NCI-H82 (cell line): ENCODE measurements at places on chromosomes 4 and X.

- no peak for DNase-seq
Observed at GRCh38 chr4:104625706-104626105, 131.0 kb upstream of the CXXC4 start.

- no peak for DNase-seq
Observed at GRCh38 chr4:87651941-87652340, 1.9 kb downstream of the DMP1 start.

DNA sequence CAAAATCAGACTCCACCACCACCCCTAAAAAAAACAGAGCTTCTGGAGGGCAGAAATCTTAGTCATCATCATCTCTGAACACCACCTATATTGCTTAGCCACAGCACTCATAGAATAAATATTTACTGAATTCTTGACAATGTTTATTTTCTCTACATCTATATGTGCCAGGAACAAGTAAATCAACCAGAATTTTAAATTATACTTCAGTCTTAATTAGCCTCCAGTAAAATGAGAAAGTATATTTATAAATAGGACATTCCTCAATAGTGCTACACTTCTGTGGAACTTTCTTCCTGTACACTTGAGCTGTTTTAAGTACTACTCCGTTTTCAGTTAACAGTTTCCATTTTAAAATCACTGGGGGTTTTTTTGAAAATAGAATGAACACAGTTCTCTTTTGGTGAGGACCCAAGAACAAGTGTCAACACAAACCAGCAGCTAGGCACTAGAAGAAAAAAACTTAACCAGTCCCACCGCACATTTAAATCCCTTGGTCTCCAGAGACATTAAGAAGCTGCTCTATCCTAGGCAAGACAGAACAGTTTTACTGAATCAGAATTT lies 25.5 kb downstream of the SMIM14 start:
- DNase-seq, result no peak

DNA sequence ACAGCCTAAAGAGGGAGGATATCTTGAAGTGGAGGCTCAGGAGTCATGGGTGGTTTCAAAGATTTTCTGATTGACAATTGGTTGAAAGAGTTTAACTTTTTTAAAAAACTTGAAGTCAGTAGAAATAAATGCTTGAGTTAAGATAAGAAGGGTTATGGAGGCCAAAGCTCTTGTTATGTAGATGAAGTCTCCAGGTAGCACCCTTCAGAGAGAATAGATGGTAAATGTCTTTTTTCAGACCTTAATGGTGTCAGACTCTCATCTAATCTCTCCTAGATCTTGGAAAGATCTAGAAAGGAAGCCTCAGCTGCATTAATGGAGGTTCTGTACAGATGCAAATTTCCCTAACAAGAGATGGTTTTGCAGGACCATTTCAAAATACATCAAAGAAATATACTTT lies 6.8 kb upstream of the CHIC1 start:
- DNase-seq, result no peak

DNA sequence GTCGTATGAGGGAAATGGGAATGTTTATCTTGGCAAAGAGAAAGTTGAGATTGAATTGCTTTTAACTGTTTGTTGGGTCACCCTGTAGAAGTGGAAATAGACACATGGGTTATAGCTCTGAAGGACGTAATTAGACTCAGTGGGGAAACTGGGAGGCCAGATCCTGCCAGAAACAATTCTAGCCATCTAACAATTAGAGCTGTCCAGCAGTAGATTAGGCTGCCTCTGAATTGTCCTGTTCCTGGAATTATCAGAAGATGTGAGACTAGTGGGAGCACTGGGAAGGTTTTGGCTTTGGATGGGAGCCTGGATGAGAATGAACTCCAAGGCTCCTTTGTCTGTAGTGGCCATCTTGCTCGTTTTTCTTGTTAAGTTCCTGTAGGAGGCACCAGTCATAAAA lies 61.9 kb upstream of the IGFBP7 start:
- DNase-seq, result no peak
